CD14-positive monocyte (primary cell): ENCODE measurements at places on chromosomes 11 and 22.
A peak's percentile ranks its signal among the peaks of the same experiment; 100 is the strongest.

DNA sequence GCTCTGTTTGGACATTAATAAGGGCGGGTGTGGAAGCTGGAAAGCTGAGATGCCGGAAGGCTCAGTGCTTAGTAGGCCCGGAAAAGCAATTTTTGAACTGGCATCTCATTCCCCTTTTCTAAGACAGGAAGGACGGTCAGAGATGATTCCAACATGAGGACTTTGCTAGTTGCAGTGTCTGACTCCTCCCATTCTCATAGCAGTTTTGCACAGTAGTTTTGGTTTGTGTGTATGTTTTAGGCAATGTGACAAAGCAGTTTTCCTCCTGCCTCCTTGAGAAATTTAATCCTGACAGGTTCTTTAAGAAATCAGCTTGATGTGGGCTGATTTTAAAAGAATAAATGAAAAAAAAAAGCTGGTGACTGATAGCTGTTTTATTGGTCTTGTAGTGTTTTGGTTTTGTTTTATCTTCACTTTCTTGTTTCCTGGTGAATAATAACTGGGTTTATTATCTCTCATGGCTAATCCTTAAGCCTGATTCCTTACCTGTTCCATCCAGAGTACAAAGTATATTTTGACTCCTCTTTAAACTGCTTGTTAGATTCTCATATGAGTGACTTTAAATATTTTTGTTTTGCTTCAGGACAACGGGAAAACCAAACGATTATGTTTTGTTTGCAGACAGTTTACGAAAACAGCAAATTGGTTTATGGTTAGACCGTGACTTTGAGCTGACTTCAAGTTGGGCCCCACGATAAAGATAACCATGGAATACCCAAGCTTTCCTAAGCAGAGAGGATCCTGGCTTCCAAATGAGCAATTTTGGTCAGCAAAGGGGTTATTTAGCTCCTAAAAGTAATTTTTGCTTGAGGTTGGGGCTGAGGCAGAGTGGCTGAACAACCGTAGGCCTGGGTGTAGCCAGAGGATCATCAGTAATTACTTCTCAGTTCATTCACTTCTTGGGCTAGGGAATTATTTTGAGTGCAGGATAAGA is 3.4 kb downstream of the PTPRJ start:
- DNase-seq: peak; percentile 72

DNA sequence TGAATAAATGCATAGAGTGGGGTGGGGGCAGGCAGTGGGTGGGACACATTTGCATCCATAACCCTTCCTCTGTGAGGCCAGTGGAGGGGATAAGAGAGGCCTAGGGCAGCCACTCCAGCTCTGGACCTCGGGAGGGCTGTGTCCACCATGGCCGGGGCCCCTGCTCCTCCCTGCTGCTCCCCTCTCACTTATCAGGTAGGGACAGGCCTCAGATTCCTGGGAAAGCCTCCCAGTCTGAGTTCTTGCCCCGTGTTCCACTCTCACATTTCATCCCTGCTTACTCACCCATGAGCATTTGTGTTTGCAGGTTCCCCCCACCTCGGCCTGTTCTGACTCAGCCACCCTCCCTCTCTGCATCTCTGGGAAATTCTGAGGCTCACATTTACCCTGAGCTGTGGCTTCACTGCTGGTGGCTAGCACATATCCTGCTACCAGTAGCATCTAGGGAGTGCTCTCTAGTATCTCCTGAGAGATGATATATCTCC is 128.7 kb upstream of the TOP3B start:
- DNase-seq: peak; percentile 66

GRCh38 chr22:28674121-28674563 is 5.5 kb downstream of the TTC28 start:
- DNase-seq: peak; percentile 65

- no peak for DNase-seq
Measured at GRCh38 chr11:7281079-7281478, 29.4 kb downstream of the SYT9 start.

GRCh38 chr11:124150684-124151083 is 32.5 kb upstream of the OR10D3 start:
- DNase-seq: peak; percentile 39

- no peak for DNase-seq
Measured at GRCh38 chr11:76587820-76588454, 82.6 kb downstream of the LRRC32 start.

DNA sequence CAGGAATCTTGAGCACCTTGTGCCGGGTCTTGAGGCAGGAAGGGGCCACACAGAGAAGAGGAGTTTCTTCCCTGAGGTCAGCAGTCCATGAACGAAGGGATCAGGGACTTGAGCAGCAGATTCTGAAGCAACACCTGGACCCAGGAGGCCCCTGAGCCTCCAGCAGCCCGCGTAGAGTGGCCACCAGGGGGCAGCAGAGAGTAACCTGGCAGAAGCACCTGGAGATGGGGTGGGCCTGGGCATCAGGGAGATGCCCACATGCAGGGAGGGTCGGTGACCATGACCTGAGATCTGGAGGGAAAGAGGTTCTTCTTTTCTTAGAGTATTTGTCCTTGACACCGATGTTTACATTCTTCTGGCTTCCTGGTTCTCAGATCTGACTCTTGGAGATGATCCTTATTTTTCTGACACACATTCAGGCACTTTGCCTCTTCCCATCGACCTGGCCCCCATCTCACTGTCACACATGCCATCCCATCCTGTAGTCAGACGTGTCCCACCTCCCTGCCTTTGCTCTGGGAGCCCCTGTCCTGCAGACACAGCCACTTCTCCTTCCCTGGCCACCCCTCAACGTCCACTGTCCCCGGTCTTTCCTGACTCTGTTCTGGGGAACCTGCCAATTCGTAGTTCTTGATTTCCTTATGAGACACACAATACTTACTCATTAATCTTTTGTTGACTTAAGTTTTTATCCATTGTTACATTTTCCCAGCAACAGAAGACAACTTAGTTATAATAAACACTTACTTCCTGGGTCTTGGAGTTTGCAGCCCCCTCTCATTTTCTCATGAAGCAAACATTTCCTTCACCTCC is 66.5 kb downstream of the GGTLC2 start:
- peak; percentile 54 for DNase-seq
